Prostate gland (tissue), 2 donors: ENCODE measurements at places on chromosomes 7 and 10. TPM values are rescaled to one million over a fixed set of nuclear protein-coding genes. Genes with fewer than 3 reads are reported as not detected.

DNA sequence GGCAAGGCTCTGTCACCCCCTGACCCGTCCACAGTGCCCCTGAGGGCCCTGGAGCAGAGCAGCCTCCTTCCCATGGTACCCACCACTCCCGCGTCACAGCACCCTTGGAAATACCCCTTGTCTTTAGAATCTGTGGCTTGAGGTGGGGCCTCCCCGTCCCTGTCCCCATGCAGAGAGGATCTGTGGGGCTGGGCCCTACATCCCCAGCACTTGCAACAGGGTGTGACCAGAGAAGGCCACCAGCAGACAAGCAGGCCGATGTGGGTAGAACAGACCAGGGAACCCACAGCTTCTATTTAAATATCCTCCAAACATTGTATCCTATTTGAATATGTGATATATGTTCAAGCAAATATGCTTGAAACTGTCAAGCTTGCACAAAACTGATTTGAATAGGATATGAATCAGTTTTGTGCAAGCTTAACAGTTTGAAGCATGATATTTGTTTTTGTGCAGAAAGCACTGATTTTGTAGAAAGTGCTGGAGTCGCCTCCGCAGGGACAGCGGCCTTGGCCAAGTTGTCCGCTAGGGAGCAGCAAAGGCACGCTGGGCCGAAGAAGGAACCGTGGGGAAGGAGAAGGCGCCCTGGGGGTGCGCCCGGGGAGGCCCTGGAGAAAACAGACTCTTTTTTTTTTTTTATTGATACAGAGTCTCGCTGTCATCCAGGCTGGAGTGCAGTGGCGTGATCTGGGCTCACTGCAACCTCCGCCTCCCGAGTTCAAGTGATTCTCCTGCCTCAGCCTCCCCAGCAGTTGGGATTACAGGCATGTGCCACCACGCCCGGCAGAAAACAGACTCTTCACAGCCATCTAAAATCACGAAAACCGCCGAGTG, 2.2 kb downstream of the CFAP46 start:
- no peaks in the 10 kb centered on the region for H3K36me3 ChIP-seq
- H3K27ac ChIP-seq = no peak overlapping the region
- H3K4me1 ChIP-seq = no peaks in the 10 kb centered on the region
- no peak overlapping the region for H3K4me3 ChIP-seq

DNA sequence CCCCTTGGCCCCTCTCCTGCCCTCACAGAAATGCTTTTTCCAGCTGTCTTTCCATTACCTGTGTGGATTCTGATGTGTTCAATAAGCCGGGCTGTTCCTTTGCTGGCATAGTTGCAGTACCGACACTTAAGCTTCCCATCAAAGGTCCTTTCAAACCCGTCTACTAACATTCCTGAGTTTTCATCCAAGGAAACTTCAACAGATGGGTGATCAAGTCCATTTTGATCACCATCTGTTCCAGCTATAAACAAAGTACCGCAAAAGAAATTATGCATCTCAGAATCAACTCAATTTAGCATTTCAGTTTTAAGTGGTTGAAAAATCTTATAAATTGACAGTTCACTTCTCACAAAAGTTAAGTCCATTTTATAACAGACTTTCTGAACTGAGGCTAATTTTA, 12.7 kb downstream of the IKZF5 start:
- H3K27me3 ChIP-seq = no peaks in the 10 kb centered on the region
- no peaks in the 10 kb centered on the region for H3K4me1 ChIP-seq
- H3K27ac ChIP-seq = no peak overlapping the region
- no peak for DNase-seq

- no peak for DNase-seq
- H3K27ac ChIP-seq = no peak overlapping the region
- peaks cover 6% of the 10 kb centered on the region for H3K4me1 ChIP-seq
These were observed 1.7 kb upstream of the MCU start for GRCh38 chr10:72690071-72690755.

DNA sequence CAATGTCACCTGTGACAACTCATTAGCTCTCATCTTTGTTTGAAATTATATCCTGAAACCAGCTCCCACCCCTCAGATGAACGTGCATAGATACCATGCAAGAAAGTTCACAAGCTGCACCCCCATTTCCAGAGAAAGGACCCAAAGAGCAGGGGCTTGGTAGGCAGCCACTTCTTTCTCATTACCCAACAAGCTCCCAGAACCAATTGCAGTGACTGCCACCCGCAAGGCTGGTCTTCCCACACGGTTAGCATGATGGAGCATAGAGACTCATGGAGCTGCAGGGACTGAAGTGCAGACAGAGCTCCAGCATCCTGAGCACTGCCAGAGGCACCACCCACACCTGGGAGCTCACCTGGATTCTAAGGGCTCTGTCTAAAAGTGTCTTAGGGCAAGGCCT, 28.5 kb downstream of the FRMPD2 start:
- H3K4me1 ChIP-seq = peaks cover under 1% of the 10 kb centered on the region
- no peak for DNase-seq
- no peak overlapping the region for H3K4me3 ChIP-seq
- H3K27me3 ChIP-seq = no peaks in the 10 kb centered on the region

GRCh38 chr10:126504063-126504760, 115.9 kb upstream of the ADAM12 start:
- no peaks in the 10 kb centered on the region for H3K27me3 ChIP-seq
- H3K4me3 ChIP-seq = no peak overlapping the region
- H3K27ac ChIP-seq = no peak overlapping the region
- H3K4me1 ChIP-seq = no peaks in the 10 kb centered on the region
- DNase-seq = peak; percentile 29
- H3K36me3 ChIP-seq = no peaks in the 10 kb centered on the region

GRCh38 chr10:104144931-104145330, 23.0 kb downstream of the SFR1 start:
- no peak for DNase-seq
- no peak overlapping the region for H3K27ac ChIP-seq
- no peaks in the 10 kb centered on the region for H3K36me3 ChIP-seq
- H3K4me3 ChIP-seq = no peak overlapping the region
- H3K27me3 ChIP-seq = no peaks in the 10 kb centered on the region

GRCh38 chr7:142384493-142384922, 126.7 kb upstream of the PRSS58 start:
- no peak overlapping the region for H3K27ac ChIP-seq
- H3K4me3 ChIP-seq = no peak overlapping the region
- H3K27me3 ChIP-seq = no peaks in the 10 kb centered on the region
- no peaks in the 10 kb centered on the region for H3K36me3 ChIP-seq
- DNase-seq = no peak
- H3K4me1 ChIP-seq = no peaks in the 10 kb centered on the region

DNA sequence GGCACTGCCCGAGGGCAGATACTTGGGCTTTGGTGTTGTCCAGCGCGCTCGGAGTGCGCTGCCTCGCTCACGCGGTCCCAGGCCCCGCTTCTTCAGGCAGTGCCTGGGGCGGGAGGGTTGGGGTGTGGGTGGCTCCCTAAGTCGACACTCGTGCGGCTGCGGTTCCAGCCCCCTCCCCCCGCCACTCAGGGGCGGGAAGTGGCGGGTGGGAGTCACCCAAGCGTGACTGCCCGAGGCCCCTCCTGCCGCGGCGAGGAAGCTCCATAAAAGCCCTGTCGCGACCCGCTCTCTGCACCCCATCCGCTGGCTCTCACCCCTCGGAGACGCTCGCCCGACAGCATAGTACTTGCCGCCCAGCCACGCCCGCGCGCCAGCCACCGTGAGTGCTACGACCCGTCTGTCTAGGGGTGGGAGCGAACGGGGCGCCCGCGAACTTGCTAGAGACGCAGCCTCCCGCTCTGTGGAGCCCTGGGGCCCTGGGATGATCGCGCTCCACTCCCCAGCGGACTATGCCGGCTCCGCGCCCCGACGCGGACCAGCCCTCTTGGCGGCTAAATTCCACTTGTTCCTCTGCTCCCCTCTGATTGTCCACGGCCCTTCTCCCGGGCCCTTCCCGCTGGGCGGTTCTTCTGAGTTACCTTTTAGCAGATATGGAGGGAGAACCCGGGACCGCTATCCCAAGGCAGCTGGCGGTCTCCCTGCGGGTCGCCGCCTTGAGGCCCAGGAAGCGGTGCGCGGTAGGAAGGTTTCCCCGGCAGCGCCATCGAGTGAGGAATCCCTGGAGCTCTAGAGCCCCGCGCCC, at the start of gene NPY:
TSS of gene NPY (plus strand) at position 294 of the 802 bp plus-strand sequence. CDS start 1,051 bp downstream, outside the sequence.
- H3K27ac ChIP-seq = peak within 1 kb of the TSS; percentile 37
- no peaks in the 10 kb centered on the region for H3K27me3 ChIP-seq
- H3K36me3 ChIP-seq = no peaks in the 10 kb centered on the region
- no peak for DNase-seq

- no peaks in the 10 kb centered on the region for H3K4me1 ChIP-seq
- DNase-seq = no peak
- H3K4me3 ChIP-seq = peak overlapping the region; percentile 81
- no peaks in the 10 kb centered on the region for H3K27me3 ChIP-seq
These were observed 1.6 kb downstream of the POLM start for GRCh38 chr7:44080686-44081265.

DNA sequence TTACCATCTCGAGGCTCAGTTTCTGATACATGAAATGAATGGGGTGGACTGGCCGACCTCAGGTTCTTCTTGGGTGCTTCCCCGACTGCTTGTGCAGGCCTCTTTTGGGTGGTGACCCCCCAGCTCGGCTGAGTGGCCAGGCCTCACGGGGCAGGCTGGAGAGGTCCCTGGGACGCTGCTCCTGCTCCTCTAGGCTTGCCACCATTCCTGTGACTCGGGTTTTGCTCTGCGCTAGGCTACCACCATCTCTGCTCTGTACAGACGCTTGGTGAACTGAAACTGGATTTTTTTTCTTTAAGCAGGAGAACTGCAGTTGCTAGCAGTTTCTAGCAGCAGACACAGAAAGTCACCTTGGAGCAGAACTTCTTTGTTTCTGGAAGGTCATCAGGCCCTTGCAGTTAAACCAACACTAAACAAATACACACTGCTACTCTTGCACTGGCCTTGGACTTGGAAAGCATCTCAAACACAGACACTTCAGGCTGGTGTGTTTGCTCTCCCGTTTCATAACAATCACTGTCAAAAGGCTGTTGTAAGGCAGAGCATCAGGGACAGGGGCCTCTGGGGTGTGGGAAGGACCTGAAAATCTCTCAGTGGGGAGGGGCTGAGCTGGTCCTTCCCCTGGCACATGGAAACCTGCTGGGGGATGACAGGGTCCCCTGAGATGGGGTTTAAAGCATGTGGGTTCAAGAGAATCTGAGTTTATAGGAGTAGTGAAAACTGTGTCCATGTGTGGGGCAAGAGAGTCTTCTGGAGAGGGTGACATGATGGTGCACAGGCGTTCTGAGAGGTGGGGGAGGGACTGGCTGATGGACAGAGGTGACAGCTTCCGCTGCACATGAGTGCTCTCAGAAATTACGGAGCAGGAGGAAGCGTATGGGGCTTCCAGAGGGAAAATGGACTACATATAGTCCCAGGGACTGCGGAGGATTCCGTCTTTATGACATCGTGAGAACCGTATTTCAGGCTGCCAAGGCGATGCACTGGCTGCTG, 35.0 kb upstream of the GIMAP8 start:
- H3K27me3 ChIP-seq = no peaks in the 10 kb centered on the region
- no peaks in the 10 kb centered on the region for H3K4me1 ChIP-seq
- H3K27ac ChIP-seq = no peak overlapping the region

DNA sequence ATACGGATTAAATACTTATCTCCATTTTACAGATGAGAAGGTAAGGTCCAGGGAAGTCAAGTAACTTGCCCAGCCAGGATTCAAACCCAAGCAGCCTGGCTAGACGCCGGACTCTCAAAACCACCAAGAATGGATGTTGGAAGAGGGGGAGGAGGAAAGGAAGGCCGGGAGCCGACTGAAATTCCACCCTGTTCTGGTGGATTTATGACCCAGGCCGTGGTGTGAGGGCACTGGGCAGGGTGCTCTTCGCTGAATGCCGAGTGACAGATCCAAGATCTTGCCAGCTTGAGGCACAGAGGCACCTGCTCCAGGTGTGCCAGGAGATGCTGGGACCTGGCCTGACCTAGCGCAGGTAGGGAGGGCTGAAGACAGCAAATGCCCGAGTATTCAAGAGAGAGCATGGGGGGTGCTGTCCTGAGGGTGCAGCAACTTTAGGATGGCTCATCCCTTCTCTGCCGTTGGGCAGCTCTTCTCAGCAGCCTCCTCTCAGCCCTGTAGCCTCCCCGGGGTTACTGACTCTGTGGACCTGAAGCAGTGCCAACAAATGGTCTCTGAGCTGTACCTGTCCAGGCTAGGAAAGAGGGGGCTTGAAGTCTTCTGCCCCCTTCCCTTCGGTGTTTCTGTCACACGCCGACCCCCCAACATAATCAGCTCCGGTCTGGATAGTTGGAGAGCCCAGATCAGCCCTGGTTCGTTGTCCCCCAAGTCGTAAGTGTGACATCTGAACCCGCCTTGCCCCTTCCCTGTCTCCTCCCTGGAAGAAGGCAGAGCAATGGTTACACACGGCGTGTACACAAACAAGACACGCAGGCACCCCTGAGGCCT, 713 bp downstream of the LOXL4 start:
- DNase-seq = no peak
- peaks cover 5% of the 10 kb centered on the region for H3K4me1 ChIP-seq
- H3K27me3 ChIP-seq = no peaks in the 10 kb centered on the region

DNA sequence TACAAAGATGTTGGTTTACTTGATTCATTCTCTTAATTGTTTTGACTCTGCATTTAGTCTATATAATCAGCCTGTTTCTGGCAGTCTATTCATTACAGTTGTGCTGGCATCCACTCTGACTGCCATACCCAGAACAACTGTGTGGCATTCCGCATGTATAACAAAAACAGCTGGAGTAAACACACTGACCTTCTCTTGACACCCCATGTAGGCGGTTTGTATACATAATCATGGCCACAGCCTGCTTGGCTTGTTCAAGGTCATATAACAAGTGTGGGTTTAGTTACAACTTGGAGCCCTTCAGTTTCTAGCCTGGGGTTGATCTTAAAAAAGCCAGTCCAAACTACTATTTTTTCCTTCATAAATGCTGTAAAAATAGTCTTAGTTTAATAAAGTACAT, 70.9 kb downstream of the MBL2 start:
- no peak for DNase-seq
- H3K36me3 ChIP-seq = no peaks in the 10 kb centered on the region
- H3K27ac ChIP-seq = no peak overlapping the region
- H3K27me3 ChIP-seq = no peaks in the 10 kb centered on the region
- no peaks in the 10 kb centered on the region for H3K4me1 ChIP-seq

DNA sequence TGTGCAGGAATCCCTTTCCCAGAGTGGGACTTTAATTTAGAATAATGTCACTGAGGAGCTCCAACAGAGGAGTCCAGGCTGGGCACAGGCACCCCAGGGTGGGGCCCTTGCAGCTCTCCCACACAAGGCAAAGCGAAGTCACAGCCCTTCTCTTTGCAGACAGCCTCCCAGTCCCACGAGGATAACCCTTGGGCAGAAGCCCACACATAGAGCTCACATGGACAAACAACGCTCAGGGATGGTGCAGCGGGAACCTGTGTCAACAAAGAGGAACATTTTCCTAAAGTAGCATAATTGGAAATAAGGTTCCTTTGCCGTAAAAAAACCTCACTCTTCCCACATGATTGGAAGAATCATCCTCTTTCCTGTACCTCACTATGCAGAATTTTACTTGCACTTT, 29.3 kb upstream of the GGCT start:
- H3K36me3 ChIP-seq = no peaks in the 10 kb centered on the region
- DNase-seq = no peak
- no peak overlapping the region for H3K4me3 ChIP-seq
- H3K27ac ChIP-seq = peak overlapping the region; percentile 35
- no peaks in the 10 kb centered on the region for H3K27me3 ChIP-seq

- H3K27ac ChIP-seq = no peak overlapping the region
- H3K4me1 ChIP-seq = no peaks in the 10 kb centered on the region
- no peaks in the 10 kb centered on the region for H3K27me3 ChIP-seq
- no peaks in the 10 kb centered on the region for H3K36me3 ChIP-seq
- H3K4me3 ChIP-seq = no peak overlapping the region
These were observed 38.9 kb upstream of the ITGA8 start for GRCh38 chr10:15758618-15759017.

The PRKAR2B gene
- 12.4 TPM for total RNA-seq

The MUC3A gene
- 46.0 TPM for total RNA-seq

The TMEM229A gene
- not detected for total RNA-seq

The WDR91 gene
- total RNA-seq = 49.1 TPM

The METTL27 gene
- total RNA-seq = 19.8 TPM

The CLRN3 gene
- not detected for total RNA-seq

The RGS10 gene
- total RNA-seq = 67.7 TPM
